OCI-LY7 (cell line): ENCODE measurements at places on chromosomes 2 and 18.

DNA sequence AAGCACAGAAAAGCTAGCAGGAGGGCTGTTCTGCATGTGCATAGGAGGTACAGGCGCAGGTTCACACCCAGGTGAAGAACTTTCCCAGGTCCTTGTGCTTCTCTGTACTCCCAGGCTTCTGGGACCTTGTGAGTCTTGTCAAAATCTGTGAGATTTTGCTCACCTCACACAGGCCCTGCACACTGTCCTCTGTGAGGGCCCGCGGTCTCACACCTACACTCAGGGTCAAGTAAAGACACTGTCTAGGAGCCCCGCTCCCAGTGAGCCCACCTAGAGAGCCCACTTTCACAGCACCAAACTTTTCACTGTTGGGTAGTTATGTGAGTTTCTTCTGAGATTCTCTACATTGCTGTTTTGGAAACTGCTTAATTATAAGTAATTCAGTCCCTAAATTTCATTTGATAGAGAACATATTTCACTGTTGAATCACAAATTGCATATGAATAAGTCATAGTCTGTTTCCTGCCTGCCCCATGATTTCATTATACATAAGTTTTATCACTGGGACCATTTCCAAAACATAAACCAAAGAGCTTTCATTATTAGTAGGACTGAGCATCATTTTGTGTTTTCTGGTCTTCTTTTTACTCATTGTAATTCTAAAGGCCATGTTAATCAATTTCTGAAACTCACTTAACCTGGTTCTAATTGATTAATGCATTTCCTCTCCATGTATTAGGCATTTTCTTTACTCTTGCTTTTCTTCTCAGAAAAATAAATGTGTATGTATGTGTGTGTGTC is 234.2 kb upstream of the SPOPL start:
- DNase-seq: no peak

DNA sequence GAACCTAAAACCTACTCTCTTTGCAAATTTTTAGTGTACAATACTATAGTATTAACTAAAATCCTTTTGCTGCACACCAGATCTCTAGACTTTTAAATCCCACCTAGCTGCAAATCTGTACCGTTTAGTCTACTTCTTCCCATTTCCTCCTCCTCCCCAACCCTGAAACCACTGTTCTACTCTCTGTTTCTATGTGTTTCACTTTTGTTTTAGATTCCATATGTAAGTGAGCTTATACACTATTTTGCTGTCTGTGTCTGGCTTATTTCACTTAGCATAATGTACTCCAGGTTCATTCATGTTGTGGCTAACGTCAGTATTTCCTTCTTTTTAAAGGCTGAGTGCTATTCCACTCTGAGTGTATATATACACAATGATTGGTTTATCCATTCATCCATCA is 18.4 kb upstream of the DSC2 start:
- DNase-seq: no peak

DNA sequence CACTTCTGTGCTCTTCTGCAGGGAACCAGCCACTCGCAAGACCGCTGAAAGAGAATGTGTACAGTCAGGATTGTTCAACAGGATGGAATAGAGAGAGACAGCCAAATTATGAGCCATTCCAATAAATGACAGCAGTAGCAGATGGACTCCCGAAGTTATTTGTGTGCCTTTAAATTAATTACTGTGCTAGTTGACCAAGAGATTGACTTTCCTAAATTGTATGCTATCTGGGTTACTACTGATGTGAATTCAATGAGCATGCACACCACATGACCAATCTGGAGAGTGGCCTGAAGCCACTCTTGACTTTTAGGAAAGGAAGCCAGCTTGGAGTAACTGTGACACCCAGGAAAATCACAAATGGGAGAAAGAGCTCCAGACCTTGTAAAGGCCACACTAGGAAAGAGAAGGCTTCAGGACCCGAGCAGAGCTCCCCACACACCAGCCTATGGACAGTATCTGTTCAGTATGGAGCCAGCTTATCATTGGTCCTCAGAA is 52.8 kb downstream of the CHMP3 start:
- DNase-seq: no peak

- DNase-seq: no peak
These were observed 3.2 kb downstream of the DNAJB2 start for GRCh38 chr2:219282375-219282774.

- no peak for DNase-seq
These were observed 39.4 kb downstream of the SPRED2 start for GRCh38 chr2:65393046-65393445.

DNA sequence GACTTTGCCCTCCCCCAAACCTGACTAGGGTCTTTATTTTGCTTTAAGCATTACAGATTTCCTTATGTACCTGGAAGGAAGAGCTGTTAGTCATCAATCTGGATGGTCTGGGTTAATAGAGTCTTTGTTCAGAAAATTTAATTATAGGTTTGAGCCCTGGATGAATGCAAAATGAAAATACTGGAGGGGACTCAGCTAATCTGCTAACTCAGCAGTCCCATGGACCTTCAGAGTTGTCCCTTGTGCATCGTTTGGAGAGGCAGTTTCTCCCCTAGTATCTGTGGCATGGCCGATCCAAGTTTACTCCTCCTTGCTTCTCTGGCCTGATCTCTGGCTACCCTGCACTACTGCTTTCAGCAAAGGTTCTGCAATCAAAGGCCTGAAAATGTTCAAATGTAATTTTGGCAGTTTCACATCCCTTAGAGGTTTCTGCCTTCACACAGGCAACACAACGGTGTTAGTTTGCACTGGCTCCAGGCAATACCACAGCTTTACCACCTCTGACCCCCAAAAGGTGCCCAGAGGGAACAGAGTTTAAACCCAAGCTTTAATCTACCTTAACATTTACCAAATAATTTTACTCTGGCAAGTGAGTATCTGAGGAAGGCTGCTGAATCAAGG is 134.3 kb downstream of the THADA start:
- peak; percentile 53 for DNase-seq

DNA sequence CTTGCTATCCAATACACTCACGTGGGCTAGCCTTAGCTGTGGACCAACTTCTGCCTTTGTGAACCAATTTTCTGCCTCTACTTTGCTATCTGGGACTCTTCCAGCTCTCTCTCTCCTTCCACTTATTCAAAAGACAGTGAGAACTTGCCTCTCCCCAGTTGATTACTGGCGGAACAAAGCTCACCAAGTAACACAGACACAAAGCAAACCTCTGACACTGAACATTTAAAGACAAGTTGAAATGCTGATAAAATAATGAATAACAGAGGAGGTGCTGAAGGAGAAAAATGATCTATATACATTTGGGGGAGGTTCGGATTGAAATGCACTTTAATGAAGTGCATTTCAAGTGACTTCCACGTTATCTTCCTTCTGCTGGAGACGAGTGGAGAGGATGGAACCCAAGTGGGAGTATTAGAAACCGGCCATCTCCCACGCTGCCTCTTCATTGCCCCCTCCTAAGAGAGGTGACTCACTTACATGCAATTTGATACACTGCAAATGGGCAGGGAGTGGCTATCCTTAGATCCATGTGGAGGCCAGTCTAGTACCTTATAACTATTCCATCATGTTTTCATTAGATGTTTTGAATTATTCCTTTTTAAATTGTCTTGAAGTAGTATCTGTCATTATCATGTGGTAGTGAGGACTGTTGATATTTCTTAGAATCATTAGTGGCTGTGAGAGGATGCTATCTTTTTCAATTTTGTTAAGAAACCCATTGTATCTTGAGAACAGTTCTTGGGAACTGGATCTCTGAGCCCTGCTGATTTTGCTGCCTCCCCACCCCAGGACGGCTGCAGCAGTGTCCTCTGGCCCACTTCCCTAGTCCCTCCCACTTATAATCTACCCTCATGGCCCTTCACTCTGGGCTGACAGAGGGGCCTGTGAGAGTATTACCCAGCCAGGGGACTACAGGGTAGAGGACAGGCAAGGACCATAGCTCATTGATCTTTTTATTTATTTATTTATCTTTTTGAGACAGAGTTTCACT is 6.0 kb upstream of the GLI2 start:
- no peak for DNase-seq
